ENCODE measurements at places on chromosomes 12 and 14.

GRCh38 chr12:75479963-75480461 lies 543 bp upstream of the GLIPR1 start:
- DNase-seq, result no peak

DNA sequence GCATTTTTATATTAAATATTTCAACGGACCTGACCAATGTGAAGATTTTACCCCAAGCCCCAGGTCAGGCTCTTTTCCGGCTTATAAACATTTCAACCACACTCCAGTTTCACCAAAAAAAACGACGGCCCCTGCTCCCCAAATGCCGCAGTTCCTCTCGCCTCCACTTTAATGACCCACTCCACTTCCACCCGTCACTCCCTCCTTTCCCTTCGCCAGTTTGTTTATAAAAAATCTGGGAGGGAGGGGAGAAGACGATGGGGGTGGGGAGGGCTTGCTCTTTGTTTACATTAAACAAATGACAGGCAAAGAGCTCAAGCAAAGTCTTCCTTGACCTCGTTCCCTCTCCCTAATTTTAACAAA lies 5.4 kb downstream of the SIX6 start:
- DNase-seq, result no peak

GRCh38 chr14:101556566-101557320 lies 4.6 kb upstream of the DIO3 start:
- no peak for DNase-seq

DNA sequence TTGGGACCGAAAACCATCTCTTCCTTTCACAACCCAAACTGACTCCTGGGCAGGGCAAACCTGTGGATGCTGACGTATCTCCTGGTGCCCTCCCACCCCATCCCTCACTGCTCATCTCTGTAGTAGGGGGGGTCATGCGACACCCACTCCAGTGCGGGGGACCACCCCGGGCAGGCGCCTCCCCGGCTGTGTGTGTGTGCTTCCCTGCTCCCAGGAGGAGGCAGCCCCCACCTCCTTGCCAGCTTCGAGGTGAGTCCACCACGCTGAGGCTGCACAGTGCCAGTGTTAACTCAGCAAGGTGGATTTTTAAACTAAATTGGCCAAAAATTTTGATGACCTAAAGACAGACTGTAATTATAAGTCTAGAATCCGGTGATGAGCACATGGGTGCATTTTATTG lies 46.2 kb upstream of the BEGAIN start:
- DNase-seq, result no peak

DNA sequence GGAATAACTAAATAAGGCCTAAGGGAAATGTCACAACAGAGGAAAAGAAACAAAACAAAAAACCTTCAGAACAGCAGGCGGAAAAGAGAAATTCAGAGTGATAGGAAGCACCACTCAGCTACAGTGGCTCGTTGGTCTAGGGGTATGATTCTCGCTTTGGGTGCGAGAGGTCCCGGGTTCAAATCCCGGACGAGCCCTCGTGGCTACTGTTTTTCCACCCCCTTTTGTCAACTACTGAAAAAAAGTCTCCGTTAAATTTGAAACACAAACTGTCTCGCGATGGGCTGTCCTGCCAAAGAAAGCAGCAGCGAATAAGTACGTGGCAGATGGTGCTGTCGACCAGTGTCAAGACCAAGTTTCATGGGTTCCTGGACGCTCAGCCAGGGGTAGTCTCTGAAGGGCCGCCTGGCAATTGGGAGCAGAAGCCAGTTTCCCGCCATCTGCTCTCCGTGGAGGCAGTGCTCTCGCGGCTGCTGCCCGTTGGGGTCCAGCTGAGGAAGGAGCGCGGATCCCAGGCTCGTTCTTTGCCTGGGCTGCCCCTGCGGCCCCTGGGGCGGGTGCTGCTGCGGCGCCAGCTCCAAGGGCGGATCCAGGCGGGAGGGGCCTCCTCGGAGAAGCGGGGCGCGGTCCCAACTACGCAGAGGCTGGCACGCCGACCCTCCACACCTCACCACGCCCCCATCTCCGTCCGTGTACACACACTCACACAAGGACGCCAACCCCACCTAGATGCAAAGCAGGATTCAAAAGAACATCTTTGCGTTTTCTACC lies at the start of gene RNASE4:
RNASE4 (plus strand) TSS at position 670 of the 771 bp plus-strand sequence. CDS start 14,812 bp downstream, outside the sequence.
- DNase-seq, result peak; percentile 71

GRCh38 chr12:29610473-29611170 lies 113.1 kb upstream of the OVCH1 start:
- DNase-seq, result no peak

GRCh38 chr12:15220451-15220850 lies 766 bp downstream of the RERG start:
- DNase-seq, result no peak

DNA sequence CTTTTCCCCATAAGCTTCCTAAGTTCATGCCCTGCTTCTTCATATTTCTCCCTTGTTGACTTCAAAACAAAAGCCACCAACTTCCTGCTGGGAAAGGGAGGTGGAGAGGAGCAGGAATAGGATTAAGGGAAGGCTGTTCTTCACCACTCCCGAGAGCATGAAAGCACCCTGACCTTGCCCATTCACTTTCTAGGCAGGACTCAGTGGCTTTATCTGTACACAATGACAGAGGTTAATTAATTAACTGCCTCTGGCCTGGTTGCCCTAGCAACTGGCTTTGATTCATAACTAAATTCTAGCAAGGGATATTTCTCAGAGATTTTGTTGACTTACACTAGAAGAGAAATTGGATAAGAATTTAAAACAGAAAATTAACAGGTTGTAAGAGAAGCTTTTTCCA lies 396.8 kb downstream of the RPS29 start:
- DNase-seq, result no peak

GRCh38 chr14:81625343-81625742 lies 91.7 kb upstream of the SEL1L start:
- no peak for DNase-seq

GRCh38 chr12:76790564-76791552 lies 26.9 kb downstream of the ZDHHC17 start:
- DNase-seq, result no peak

DNA sequence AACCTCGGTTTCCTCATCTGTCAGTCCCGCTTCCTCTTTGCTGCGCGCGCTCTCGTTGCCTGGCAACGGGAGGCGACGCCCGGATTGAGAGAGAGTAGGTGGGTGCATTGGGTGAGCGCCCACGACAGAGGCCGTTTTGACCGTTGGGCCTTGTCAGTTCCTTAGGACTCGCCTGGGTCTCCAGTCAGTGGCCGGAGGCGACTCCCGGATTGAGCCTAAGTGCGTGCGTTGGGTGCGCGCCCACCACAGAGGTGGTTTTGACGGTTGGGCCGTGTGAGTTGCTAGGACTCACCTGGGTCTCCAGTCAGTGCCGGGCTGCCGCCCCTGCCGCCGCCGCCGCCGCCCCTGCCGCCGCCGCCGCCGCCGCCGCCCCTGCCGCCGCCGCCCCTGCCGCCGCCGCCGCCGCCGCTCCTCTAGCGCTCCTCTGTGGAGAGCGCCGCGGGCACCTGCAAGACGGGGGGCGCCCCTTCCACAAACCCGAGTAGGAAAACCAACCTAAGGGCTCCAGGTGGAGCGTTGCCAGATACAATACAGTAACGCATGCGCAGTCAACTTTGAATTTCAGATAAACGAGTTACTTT lies 37.2 kb downstream of the APOBEC1 start:
- no peak for DNase-seq

DNA sequence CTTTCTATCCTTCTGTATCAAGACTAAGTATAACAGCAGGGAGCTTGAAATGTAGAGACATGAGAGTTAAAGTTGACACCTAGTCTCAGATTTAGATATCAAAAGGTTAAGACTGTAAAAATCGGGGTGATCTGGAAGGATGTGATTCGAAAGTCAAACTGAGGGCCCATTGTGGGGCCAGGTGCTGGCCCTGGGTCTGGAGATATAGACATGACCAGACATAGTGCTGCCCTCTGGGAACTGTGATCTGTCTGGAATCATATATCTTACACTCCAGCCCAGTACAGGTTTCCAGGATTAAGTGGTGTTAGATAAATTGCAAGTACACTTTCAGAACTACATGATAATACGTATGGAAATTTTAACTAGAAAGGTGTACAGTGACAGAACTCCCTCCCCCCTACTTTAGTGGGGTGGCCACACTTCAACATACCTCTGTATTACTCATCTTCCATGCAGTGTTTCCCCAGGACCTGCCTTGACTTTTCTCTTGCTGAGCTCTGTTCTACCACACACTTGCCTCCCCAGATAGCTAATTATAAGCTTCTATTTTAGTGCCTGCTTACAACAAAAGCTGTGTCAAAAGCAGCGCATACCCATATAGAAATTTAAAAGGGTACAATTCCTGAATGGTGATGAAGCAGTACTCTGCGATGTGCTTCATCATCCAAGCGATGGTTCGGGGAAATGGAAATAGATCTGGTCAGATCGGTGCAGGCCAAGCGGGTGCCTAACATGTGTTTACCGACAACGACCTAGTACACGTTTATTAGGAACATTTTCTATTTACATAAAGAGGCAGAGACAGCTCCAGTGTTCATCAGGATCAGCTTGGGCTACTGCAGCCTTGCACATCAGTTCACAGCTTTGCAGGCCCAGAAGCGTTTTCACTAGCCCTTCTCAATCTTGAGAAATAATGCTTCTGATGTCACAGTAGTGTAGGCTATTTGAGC lies 68.7 kb downstream of the ARF6 start:
- DNase-seq, result no peak

GRCh38 chr12:25553098-25553497 lies at the start of gene LMNTD1:
Gene LMNTD1 (minus strand): TSS chr12:25553283. CDS start chr12:25552959, 324 bp downstream.
- no peak for DNase-seq

DNA sequence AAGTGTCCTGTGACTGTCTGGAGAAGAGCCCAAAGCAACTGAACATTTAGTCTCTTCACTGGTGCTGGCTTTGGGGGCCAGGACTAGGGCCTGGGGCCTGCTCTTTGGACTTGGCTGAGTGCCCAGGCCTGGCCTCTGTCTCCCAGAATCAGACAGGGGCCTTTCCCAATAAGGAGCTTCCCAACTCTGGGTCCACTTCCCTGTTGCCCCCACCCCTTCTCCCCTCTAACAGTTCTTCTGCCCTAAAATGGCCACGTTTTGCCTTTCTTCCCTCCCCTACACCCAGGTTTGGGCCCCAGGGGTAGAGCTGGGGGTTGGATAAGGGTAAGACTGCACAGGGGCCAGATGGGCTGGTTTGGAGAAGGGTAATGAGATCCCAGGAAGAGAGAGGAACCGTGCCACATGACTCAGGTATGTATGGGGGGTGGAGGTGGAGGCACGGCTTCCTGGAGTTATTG lies 10.0 kb upstream of the ITGA5 start:
- no peak for DNase-seq

GRCh38 chr12:67980391-67980790 lies 8.9 kb upstream of the IFNG-AS1 start:
- no peak for DNase-seq

DNA sequence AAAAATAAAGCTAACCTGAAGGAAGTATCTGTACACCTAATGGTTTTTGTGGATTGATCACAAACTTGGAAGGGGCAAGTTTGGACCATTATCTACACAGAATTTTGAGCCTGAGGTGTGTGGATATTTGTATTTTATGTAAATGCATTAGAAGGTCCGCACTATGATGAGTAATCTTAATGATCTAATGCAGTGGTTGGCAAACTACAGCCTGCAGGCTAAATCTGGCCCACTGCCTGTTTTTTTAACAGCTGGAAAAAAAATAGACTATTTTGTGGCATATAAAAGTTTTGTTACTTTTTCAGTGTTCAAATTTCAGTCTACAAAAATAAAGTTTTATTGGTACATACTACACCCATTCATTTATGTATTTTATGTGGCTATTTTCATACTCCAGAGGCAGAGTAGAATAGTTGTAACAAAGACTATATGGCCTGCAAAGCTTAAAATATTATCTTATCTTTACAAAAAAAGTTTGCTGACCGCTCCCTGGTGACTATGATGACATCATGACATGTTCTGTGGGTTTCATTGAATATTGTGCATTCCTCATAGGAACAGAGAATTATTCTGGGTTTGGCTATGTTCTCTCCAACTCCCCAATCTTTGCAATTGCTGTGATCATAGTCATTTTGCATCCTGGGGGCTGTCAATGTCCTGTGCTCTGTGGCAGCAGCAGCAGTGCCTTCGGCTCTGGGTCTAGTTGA lies 962.6 kb upstream of the FBXO33 start:
- DNase-seq, result no peak

GRCh38 chr12:94299846-94300245 lies 151.5 kb downstream of the PLXNC1 start:
- DNase-seq, result no peak

GRCh38 chr12:128637642-128638606 lies 185.8 kb downstream of the SLC15A4 start:
- DNase-seq, result no peak

- no peak for DNase-seq
Measured at GRCh38 chr14:83744891-83745290, 1785.1 kb upstream of the FLRT2 start.

- DNase-seq, result no peak
Measured at GRCh38 chr14:81263777-81264410, 43.1 kb upstream of the GTF2A1 start.

GRCh38 chr12:89081719-89082369 lies 270.5 kb downstream of the DUSP6 start:
- no peak for DNase-seq

GRCh38 chr14:94964931-94965330 lies 192.4 kb downstream of the DICER1 start:
- no peak for DNase-seq

- DNase-seq, result no peak
Measured at GRCh38 chr12:92912052-92912451, 17.0 kb downstream of the EEA1 start.

DNA sequence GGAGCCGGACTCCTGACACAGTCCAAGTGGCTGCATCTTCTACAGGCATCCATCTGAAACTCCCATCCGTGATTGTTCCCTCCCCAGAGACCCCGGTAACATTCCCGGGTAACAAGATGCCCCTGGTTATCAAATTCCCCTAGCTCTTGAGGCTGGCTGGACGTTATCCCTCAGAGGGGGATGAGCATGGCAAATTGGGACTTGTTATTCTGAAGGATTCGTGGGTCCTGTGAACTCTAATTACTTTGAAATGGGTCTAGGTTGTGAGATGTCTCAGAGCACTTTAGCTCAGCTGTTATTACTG lies 642 bp upstream of the PAN2 start:
- DNase-seq, result no peak

Data from nucleus accumbens (tissue), 56 donors.